ENCODE measurements at places on chromosomes 1 and 21.

- DNase-seq: no peak
These were observed 152.9 kb downstream of the PGBD5 start for GRCh38 chr1:230273141-230273710.

GRCh38 chr1:40712997-40713396 is 21.5 kb downstream of the NFYC start:
- no peak for DNase-seq

DNA sequence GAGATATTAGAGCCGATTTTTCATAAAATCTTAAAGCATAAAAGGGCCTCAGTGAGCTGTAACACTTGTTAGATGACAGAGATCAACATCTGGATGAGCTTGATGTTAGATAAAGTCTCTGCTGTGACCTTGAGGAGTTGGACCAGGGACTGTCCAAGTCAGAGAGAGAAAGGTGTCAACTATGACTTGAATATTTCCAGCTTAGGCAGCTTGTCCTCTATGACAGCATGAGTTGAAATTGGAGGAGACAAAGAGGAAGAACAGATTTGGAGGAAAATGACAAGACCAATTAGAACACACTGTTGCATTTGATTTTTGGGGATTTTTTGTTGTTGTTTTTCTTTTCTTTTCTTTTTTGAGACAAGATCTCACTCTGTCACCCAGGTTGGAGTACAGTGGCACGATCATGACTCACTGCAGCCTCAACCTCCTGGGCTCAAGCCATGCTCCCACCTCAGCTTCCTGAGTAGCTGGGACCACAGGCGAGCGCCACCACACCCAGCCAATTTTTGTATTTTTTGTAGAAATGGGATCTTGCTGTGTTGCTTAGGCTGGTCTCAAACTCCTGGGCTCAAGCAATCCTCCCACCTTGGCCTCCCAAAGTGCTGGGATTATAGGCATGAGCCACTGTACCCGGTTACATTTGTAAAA is 35.3 kb upstream of the CLIC4 start:
- no peak for DNase-seq

DNA sequence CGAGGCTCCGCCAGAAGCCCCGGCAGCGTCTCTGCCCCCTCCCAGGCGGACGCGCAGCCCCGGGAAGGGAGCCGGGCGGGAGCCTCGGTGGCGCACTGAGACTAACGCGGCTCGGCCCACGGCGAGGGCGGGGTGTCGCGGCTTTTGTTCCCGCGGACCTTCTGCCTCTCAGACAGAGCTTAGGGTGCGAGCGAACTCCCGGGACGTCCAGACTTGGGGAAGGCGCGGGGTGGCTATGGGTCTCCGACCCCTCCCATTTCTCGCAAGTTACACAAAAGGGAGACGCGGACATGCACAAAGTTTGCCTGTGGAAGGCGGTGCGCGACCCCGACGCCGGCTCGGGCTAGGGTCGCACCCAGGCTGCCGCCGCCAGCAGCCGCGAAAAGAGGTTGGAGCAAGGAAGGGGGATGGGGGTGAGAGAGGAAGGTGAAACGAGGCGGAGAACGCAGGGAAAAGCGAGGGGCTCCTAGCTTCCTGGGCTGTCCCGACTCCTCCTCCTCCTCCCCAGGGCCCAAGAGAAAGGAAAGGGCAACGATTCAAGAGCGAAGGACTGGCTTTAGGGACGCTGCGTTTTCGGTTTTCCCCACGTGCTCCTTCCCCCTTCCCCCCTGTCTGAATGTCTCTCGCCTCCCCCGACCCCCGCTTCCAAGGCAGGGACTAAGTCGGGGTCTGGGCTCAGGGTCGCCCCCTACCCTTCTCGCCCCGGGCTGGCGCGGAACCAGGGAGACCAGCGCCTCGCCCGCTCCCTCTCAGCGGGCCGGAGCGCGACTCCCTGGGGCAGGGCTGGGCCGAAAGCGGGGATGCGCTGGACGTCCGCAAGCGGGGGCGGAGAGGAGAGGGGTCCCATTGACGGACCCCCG is 729 bp downstream of the APP start:
- DNase-seq: no peak

- no peak for DNase-seq
These were observed 79.4 kb upstream of the ACTL8 start for GRCh38 chr1:17675744-17676143.

- no peak for DNase-seq
These were observed 137.4 kb upstream of the COL6A1 start for GRCh38 chr21:45844181-45844580.

DNA sequence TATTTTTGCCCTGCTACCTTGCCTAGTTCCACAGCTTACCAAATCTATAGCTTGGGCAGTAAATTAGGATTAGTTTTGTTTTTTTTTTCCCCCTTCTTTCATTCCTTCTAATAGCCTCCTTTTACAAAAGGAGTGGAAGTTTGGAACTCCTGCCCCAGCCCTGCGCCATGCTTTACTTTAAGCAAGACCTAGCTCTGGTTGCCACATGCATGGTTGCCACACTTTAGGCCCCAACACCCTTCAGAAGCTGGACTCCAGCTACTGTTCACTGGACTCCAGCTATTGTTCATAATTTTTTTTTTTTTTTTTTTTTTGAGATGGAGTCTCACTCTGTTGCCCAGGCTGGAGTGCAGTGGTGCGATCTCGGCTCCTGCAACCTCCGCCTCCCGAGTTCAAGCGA is 115.8 kb downstream of the NR5A2 start:
- no peak for DNase-seq

- DNase-seq: no peak
These were observed 68.9 kb downstream of the NRIP1 start for GRCh38 chr21:14995695-14996490.

DNA sequence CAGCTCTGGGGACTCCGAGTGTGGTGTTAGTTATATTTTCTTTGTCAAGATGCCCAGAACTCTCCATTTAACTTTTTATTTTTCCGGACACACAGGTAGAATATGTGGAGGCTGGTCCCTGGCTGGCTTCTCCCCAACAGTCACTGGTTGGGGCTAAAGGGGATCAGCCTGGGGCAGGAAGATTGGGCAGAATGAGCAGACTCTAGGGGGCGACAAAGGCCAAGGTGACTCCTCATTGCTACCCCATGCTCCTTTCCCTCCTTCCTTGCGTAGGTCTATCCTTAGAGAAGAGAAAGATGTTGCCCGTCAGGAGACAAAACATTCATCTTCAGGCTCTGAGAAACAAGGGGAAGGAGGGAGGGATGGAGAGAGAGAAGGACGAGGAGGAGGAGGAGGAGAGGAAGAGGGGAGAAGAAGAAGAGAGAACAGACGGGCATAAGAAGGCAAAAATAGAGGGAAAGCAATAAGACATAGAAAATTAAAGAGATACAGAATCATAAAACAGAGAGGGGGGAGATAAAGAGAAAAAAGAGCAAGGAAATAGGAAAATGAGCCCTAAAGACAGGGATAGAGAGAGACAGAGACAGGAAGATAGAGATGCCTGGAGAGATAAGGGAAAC is 89.9 kb downstream of the FOXD2 start:
- no peak for DNase-seq

GRCh38 chr1:13674377-13674776 is 25.6 kb upstream of the PRDM2 start:
- DNase-seq: no peak

DNA sequence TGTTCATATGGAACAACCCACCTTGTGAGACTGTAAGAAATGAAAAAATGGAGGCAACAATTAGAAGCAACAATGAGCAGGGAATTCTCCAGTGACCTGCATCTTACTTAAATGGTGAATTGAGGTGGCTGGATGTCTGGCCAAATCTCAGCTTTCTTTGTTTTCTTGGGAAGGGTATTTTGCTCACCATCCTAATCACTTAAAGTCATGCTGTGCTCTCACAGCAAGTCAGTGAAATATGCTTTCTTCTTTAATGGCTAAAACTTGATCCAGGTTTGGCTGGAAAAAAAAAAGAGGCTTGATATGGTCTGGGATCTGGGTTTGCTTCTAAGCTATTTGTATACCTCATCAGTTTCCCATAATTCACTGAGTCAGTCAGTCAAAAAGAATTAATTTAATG is 124.8 kb downstream of the ESRRG start:
- DNase-seq: no peak

DNA sequence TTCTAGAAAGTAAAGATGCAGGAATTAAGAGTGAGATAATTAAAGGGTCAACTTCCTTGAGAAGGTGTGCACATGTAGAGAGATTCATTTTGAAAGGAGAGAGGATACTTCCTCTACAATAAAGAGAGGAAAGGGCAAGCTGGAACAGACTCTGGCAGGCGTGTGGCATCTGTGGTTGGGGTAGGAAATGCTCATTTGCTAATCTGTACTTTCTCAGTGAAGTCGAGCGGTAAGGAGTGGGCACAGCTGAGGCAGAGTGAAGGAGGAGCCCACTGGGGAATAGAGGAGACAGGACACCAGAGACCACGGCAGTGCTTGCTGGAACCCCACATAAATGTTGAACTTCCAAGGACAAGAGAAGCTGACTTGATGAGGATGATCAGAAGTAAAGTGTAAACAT is 49.1 kb downstream of the PCSK9 start:
- no peak for DNase-seq

- no peak for DNase-seq
These were observed at the start of gene MPL for GRCh38 chr1:43337588-43337987. Gene MPL, plus strand, starts transcription at chr1:43337818. Its CDS starts 31 bp downstream, at chr1:43337849.

DNA sequence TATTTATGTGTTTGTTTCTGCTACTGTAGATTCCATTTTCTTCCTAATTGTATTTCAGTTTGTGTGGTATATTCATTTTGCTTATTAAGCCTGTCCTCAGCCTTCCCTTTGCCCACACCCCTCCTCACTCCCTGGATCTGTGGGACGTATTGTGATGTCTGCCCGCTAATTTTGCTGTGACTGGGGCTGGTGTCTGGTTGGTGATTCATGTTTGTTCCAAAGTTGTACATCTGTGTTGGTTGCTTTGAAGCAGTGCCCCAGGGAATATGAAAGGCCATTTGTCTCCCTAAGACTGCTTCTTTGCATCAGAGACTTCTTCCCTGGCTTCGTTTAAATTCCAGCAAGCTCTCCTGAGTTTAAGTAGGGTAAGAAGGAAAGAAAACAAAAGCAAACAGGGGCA is 289.5 kb upstream of the SGIP1 start:
- no peak for DNase-seq

DNA sequence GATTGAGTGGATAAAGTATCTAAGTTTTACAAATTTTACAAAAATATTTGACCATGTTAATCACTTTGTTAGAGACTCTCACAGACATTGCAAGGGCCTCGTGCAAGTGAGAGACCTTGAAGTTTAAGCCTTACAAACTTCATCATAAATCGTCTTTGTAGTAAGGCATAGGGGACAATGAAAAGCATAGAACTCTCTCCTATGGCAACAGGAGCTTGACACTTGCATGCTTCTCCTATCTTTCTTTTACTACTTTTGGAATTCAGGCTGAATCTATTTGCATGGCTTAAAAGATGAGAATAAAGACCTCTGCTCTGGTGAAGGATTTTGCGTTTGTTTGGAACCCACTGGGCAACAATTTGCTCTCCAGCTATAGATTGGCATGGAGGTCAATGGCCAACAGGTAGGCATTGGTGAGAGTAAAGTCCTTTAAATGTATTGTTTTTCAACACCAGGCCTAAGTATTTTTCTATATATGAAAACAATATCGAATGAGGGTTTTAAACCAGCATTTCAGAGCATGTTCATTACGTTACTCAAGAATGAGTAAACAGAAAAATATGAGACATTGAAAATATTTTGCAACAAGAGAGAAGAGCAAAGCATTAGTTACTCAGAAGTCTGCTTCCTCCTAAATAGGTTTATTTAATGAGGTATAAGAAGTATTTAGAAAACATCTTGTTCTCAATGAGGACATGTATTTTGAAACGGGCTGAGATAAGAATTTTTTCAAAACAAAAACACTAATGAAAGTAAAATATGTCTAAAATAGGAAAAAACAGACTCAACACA is 192.2 kb downstream of the TGFB2 start:
- no peak for DNase-seq

DNA sequence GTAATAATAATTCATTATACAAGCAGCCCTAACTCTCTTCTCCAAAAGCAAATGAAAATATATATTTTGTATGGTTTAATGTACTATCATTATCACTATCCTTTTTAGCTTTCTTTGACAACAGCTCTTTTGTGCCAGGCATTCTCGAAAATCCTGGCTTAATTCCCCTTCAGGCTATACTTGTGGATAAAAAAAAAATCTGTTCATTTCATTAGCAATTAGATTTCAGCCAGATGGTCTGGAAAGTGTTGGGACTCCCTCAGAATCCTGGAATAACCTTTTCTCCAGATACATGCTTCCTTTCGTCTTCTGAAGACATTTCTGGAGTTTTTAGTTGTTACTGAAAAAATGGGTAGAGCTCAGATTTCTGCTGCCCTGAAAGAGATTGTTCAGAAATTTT is 83.4 kb upstream of the PLPPR4 start:
- no peak for DNase-seq

- no peak for DNase-seq
These were observed 1.4 kb downstream of the ZNF697 start for GRCh38 chr1:119646521-119647227.

DNA sequence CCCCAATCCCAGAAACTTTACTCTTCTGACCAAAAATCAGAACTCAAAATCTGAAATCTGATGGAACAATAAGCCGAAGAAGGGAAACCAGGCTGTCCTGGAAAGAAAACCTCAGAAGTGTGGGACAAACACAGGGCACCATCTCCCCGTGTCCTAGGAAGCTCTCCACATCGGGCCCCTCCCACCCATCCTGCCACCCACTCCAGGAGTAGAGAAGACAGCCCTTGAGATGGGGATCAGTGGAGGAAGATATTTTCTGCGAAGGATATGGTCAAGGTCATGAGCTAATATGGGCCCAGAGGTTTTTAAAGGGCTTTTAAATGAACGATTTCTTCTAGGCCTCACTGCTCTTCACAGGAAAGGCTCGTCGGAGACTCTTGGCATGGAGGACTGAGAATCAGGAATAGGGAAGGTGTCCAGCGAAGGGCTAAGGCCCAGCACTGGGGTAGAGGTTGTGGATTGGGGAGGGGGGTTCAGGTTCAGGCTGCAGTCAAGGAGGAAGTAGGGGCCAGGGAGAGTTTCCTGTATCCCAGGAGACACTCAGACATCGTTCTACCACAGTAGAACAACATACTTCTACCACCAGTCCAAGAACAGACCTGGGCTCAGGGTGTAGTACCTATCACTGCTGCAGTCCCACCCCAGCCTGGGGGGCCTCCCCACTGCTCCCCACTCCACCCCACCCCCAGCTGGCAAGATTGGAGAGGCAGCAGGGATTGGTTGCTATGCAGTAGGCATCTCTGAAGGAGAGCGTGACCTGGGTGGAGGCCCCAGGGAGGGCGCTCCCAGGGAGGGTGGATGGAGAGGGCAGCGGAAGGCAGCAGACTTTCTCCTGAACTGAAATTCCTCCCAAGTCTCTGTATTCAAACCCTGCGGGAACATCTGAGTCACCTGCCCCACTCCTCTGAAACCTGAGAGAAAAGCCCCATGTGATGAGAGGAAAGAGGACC is 1.2 kb upstream of the S100A5 start:
- DNase-seq: no peak

DNA sequence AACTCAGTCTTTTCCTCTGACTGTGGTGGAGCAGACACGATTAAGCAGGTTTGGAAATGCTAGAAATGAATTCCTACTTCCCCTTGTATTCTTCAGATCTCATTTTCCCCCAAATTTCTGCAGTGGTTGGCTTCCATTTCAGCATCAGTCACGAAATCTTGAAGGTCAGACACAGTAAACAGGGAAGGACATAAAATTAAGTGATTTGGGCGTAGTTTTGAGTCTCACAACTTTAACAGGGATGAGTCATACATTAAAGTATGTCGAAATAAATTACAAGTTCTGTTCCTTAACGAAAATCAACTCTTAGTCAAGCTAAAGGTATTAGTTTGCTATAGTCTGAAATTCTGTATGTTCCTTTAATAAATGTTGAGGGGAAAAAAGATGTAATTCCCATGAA is 61.1 kb downstream of the HNRNPR start:
- DNase-seq: peak; percentile 53

Measured in amniotic stem cell (primary cell).